WTC11 (cell line): ENCODE measurements at places on chromosomes 2 and 18.

DNA sequence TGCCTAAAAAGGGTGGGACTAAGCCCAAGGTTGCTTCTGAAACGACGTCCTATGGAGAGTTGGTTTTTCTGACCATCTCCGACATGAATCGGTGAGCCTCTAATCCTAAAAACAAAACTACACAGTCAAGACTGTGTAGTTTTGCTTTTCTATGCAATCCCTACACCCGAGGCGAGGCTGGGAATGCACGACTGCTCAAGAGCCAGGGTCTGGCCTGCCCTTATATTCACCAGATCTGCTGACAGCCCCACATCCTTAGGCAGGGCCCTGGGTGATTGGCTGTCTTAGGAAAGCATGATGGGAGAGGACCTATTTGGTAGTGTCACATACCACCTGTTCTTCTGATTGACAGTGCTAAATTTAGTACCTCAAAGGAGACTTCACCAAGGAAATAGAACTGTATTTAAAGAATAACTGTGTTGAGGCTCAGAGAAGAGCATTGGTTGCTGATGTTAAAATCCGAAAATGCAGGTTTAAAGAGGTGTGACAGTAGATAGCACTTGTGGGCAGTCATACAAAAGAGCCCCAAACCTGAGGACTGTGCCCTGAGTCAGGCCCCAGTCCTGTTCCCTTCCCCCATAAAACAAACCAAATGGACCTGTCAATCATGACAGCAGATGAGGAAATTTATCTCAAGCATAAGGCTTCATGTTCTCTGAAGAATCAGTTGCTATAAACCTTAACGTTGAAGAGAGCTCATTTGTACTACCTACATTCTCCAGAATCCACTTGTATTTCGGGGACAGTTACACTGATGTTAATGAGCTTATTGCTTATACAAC, at the start of gene TTN:
TSS of gene TTN (minus strand) at position 197 of the 782 bp plus-strand sequence. CDS start 2,781 bp downstream, outside the sequence.
- no peak for DNase-seq

GRCh38 chr2:195150819-195151218, 506.2 kb upstream of the SLC39A10 start:
- no peak for DNase-seq

- DNase-seq = no peak
Observed at GRCh38 chr18:46891742-46892214, 25.5 kb downstream of the PIAS2 start.

DNA sequence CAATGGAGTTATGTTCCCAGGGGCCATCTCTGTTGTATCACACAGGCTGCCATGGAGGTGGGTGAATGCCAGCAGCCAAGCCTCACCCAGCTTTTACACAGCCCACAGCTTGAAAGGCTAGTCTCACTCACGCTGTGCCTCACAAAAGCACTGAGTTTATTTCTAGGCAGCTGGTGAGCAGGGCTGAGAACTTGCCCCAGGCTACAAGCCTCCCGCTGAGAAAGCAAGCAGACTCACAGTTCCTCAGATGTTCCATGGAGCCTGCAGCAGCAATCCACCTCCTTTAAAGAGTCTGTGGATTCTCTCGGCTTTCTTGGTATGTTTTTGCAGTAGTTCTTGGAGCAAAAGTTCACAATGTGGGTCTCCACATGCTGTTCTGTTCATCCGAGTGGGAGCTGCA, 40.9 kb upstream of the ALKAL2 start:
- no peak for DNase-seq

DNA sequence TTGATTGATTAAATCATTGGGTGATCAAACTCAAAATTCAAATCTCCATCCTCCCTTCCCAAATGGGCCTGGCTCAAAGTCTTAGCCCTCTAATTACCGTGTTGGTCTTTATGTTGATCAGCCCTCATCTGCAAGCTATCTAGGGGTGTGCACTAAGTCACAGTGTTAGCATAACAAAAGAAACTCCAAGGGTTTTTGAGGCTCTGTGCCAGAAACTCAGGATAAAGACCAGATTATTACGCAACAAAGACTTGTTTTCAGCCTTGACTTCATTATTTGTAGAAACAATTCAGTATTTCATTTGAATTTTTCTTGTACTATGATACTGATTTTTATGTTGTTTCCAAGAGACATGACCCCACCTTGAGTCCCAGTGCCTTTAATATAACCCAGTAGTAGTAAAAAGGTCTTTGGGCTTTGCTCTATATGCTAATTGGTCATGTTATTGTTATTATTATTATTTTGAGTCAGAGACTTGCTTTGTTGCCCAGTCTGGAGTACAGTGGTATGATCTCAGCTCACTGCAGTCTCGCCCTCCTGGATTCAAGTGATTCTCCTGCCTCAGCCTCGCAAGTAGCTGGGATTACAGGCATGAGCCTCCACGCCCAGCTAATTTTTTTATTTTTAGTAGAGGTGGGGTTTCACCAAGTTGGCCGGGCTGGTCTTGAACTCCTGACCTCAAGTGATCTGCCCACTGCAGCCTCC, 13.9 kb downstream of the PSMD14 start:
- DNase-seq = no peak

- no peak for DNase-seq
Observed at GRCh38 chr2:3181416-3182010, 196.1 kb downstream of the EIPR1 start.

DNA sequence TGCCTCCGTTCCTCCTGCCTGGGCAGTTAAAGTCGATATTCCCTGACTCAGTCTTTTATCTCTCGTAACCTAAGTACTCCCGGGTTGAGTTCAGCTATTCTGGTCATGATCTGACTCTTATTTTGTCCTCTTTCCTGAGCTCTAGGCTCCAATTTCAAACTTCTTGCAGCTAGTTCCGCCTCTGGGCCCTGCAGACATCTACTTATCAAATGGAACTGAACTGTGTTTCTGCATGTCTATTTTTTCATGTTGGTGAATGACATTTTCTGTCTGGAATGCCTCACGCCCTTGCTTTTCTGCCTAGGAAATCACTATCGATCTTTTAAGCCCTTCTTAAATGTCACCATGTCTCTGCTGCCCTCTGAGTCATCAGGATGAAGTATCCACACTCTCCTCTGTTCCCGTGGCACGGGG, 101.5 kb downstream of the VAPA start:
- DNase-seq = no peak

DNA sequence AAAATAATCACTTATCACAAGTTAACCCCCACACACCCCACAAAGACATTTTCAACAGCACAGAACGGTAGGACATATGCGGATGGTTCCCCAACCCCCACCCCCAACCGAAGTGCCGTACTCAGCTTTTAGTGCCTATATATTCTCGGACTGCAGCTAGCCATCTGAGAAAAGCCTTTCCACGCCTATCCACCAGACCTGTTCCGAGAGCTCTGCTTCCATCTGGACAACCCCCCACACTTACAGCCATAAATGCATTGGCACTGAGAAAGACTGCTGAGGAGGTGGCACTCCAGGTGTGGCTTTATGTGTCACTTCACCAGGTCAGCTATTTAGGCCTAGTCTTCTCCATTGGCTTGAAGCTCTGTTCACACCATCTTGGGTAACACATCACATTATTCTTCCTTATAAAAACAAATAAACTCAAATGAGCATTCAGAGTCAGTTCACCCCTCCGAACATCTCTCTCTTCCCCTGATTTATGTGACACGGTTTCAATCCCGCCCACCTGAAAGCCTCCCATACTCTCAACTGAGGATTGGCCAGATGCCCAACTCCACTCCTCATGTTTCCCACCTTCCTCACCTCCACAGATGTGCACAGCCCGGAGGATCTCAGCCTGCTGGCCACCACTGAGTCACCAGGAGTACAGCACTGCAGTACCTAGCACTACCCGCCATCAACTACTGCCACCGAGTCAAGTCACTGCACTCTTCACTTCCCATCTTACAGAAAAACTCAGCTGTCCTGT, 127.4 kb downstream of the CACNB4 start:
- no peak for DNase-seq

DNA sequence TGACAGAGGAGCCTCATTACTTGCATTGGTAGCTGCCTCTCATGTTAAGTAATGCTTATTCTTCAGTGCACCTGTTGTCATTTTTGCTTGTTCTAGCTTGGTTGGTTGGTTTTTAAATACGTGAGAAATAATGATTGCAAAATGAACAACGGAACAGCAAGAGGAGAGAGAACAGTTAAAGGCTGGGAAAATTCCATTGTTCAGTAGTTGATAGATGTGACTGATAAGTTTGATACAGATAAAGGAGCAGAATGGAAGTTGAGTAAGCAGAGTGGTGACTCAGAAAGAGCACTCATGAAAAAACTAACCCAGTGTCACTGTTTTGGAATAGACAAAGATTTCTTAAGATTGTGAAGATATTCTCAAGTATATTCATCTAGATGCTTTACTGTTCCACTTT, 50.5 kb downstream of the MTA3 start:
- DNase-seq = no peak

- DNase-seq = no peak
Observed at GRCh38 chr2:10369269-10370255, 66.9 kb downstream of the HPCAL1 start.

DNA sequence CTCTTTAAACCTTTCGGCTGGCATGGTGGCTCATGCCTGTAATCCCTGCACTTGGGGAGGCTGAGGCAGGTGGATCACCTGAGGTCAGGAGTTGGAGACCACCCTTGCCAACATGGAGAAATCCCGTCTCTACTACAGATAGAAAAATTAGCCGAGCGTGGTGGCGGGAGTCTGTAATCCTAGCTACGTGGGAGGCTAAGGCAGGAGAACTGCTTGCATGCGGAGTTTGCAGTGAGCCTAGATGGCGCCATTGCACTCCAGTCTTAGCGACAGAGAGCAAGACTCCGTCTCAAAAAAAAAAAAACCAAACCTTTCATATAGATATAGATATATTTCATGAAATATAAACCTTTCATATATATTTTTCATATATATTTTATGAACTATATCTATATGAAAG, 864.7 kb downstream of the TRIB2 start:
- peak; percentile 64 for DNase-seq

- DNase-seq = no peak
Observed at GRCh38 chr2:41832218-41832617, 215.6 kb upstream of the PKDCC start.

DNA sequence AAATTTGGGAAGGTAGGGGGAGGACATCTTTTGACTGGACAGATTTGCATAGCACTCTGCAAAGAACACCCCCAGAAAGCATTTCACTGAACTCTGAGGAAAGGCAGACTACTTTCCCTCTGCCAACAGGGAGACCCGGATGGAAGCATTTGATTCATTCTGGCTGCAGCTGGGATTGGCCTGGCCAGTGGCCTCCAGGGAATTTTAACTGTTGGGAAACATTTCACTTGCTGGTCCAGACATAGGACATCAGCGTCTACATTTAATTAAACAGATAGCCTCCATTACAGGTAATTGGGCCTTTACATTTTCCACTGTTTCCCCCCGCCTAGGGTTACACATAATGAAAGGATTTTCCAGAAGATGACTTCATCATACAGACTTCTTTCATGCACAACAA, 92.8 kb downstream of the MARCHF4 start:
- no peak for DNase-seq

DNA sequence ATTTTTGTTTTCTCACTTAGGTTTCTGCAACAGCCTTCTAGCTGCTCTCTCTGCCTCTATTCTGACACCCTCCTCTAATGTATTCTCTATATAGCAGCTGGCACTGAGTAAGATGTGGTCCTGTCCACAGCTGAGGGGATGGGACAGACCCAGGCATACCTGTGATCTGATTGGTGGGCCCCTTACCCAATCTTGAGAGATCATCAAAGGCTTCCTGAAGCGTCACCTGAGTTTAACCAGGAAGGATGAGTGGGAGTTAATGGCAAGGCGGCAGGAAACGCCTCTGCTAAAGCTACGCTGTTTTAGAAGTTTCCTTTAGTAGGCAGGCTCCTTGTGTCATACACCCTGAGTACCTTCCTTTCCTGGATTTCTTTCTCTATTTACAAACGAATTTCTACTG, 5.7 kb upstream of the TET3 start:
- no peak for DNase-seq

- DNase-seq = no peak
Observed at GRCh38 chr2:120978359-120979050, 242.8 kb downstream of the GLI2 start.

DNA sequence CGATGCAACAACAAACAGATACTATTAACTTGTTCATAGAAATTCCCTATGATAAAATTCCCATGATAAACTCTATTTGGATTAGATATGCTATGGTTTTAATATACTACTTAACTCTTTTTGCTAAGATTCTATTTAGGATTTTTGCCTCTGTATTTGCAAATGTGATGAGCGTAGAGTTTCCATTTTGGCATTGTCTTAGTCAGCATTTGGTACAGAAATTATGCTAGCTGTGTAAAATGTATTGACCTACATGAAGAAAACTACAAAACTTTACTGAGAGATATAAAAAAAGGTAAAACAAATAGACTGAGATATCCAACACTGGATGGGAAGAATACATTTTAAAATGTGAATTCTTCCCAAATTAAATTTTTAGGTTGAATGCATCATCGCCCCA, 29.8 kb upstream of the ARL4C start:
- DNase-seq = no peak

- DNase-seq = no peak
Observed at GRCh38 chr2:220669324-220669723, 902.8 kb downstream of the EPHA4 start.

GRCh38 chr2:168593713-168594112, 137.6 kb downstream of the CERS6 start:
- no peak for DNase-seq

DNA sequence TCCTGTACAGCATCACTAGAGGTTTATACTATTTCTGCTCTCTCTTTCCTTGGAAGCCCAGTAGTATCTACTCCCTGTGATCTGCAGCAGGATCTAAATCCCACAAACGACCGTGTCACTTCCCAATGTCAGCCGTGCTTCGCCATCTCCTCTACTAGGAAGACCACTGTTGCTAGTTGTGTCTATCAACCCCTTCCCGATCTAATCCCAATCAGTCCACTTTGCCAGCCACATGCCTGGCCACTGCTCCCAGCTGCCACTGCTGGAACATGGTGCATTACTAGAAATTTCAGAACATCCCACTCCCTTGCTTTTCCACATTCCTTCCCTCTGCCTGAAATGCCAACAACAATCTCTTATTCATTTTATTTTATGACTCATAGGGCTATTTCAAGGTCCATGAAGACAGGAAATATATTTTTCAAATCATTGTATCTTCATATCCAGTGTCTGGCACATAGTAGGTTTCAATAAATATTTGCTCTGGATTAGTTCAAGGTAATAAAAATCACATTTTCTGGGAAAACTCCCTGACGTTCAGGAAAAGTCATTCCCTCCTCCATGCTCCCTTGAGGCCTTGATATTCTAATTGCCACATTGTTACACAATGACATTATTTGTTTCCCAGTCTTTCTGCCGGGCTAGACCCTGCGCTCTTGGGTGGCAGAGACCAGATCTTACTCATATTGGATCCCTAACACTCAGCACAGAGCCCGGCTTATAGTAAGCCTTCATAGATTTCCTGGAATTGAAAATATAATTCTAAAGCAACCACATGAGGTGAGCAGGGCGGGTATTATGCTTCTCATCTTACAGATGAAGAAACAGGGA, 2.1 kb upstream of the TRIB2 start:
- DNase-seq = no peak

GRCh38 chr18:57426187-57426586, 9.0 kb upstream of the ONECUT2 start:
- DNase-seq = no peak

DNA sequence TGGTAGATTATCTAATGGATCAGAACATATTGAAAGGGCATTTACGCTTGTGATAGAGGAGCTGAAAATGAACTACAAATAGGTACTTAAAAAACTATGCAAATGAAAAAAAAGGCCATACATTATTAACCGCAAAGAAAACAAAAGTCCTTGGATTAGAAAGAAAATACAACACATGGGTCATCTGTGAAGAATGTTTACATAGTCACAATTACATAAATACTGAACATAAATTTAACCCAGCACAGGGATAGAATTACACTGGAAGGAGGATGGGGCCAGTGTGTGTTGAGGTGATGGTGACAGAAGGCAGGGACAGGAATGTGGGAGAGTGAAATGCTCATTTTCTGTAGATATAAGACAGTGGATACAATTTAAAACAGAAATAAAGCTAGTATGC, 6.6 kb downstream of the NTSR2 start:
- DNase-seq = no peak
